ENCODE measurements at places on chromosomes 3 and 15.
A peak's percentile ranks its signal among the peaks of the same experiment; 100 is the strongest.

DNA sequence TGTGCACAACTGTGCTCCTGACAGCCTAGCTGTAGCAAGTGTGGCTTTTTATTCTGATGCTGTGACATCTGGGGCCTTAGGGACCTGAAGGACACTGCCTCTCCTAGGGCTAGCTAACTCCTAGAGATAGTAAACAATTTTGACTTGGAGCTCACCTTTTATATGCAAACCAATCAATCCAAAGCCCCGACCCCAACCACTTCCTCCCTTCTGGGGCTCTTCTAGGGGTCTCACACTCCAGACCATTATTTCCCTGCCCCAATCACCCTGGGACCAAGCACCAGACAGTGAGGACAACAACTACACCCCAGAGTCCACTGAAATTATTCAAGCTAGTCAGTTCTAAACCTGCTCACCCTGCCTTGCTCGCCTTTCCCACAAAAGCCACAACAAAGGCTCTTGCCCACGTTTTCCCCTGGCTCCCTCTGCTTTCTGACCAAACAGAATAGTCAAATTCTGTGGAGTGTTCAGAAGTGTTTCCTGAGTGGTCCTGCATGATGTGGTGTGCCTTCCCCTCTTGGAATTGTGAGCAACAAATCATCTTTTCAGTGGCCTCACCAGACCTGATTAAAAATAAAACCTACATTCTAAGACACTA lies 84.2 kb upstream of the WNT5A start:
- no peak for DNase-seq

- DNase-seq = peak; percentile 21
Measured at GRCh38 chr15:99438691-99439523, 126.9 kb upstream of the MEF2A start.

DNA sequence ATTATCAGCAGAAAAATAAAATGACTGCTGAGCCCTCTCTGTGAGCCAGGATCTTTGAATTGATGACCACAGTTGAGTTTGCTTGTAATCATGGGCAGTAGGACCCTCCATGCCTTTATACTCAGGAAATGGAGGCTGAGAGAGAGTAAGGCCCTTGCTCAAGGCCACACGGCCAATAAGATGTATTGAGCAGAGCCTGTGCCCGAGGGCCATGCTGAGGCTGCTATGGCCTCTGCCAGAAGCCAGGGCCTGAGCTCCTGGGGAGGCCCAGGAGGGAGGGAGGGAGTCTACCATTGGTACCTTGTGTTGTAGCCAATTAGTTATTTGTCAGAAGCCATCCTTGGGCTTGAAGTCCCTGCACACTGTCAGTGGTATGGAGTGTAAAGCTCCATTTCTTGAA lies 151.4 kb downstream of the DNAJB8 start:
- DNase-seq = no peak

- no peak for DNase-seq
Measured at GRCh38 chr3:158085358-158085757, 20.9 kb downstream of the SHOX2 start.

GRCh38 chr15:87704276-87704675 lies 552.3 kb downstream of the NTRK3 start:
- no peak for DNase-seq

DNA sequence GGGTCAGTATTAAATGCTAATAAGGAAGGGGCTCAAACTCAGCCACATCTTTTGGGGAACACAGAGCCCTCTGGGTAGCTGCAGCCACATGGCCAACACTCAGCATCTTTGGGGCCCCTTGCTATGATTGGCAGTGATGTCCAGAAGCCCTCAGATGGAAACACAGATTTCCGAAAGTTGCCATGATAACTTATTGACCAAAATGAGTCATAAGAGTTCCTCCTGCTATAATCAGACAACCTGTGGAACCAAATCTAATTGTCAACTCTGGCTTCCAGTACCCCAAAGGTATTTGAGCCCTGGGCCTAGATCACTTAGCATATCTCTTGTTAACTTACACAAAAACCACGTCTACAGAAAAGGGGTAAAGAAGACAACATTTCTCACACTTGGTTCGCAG lies 392.2 kb downstream of the KCNH8 start:
- DNase-seq = no peak

- no peak for DNase-seq
Measured at GRCh38 chr3:142270407-142270806, 45.0 kb upstream of the GK5 start.

- DNase-seq = no peak
Measured at GRCh38 chr3:100005665-100006393, 108.5 kb downstream of the FILIP1L start.

GRCh38 chr3:6608843-6609242 lies 252.1 kb upstream of the GRM7 start:
- DNase-seq = no peak

GRCh38 chr15:60853109-60853508 lies 374.2 kb upstream of the ICE2 start:
- DNase-seq = no peak

GRCh38 chr3:189282741-189283140 lies 111.0 kb downstream of the TPRG1 start:
- no peak for DNase-seq

- DNase-seq = no peak
Measured at GRCh38 chr15:96947296-96948229, 617.1 kb downstream of the NR2F2 start.

GRCh38 chr3:141625506-141625905 lies 112.6 kb upstream of the RNF7 start:
- no peak for DNase-seq

GRCh38 chr3:40096661-40097111 lies 212.8 kb upstream of the EIF1B start:
- DNase-seq = no peak

- DNase-seq = no peak
Measured at GRCh38 chr3:179081885-179082284, 10.3 kb upstream of the ZMAT3 start.

DNA sequence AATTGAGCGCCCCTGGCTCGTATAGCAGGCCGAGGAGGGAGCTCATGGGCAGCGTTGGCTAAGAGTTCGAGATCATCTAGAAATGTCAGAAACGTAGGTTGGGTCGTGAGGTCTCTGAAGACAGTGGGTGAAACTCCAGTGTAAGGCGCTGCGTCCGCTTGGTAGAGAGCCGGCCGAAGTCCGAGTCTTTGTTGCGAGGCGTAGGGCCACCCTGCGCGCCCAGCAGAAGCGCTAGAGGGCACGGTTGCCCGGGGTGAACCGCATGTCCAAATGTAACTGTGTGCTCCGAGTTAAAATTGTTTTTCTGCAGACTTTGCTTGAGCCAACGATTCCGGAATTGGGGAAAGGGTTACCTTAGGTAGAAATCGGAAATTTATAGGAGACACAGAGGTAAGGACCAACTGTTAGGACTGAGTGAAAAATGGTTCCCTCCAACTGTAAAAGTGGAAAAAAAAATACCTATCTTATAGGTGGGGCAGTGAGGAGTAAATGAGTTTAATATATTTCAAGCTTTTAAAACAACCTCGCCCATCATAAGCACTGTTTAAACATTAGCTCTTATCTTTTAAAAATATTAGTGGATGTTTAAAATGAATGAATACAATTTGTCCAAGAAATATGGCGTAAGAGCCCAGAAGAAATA lies 993 bp upstream of the SIAH2 start:
- no peak for DNase-seq

DNA sequence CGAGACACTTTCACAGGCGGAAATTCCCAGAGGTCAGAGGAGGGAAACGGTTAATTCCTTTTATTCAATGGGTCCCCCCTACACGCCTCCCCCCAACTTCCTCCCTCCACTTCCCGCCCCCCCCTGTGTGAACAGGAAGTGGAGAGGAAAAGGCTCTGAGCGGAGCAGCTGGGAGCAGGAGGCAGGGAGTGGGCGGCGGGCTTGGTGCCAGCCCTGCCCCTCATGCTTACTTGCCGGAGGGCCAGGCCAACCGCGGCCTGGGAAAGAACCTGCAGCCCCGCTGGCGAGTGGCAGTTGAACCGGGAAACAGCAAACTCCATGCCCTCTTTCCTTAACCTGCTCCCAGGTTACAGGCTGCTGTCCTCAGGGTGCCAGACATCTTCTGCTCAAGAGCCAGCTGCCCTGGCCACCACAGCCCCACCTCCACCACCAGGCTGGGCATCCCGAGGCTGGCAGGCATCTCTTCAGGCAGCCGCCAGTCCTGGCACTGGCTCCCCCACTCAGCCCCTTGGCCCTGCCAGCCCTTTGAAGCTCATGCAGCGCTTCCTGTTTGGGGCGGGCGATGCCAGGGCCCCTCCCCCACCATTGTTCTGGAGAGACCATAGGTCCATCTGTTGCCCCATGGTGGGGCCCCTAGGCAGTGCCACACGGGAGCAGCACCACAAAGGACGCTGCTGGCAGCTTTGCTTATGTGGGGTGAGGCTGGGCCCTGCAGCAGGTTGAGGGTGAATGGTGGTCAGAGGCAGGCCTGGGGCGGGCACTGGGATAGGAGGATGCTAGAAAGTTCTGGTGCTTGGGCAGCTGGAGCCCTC lies 12.9 kb downstream of the VPS18 start:
- DNase-seq = peak; percentile 76

- no peak for DNase-seq
Measured at GRCh38 chr3:107413264-107413663, 36.0 kb downstream of the CCDC54 start.

- no peak for DNase-seq
Measured at GRCh38 chr3:8864402-8865350, 95.3 kb upstream of the OXTR start.

DNA sequence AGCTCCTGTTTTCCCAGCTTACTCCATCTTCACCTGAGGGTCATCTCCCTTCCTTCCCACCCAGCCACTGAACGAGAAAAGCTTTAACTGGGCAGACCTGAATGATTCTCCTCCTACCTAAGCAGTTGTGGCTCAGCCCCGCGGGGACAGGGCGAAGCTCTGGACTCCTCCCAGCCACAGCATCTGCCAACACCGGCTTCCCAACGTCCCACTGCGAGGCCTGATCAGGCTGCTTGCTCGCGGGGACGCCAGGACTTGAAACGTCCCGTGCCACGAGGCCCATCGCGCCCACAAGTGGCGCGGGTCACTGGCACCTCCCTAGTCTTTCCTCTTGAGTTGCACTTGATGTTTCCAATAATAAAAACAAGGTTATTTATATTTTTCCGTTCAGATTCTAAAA lies at the start of gene SPATA16:
TSS of gene SPATA16 (minus strand) at position 250 of the 400 bp plus-strand sequence. CDS start 23,504 bp downstream, outside the sequence.
- no peak for DNase-seq

- no peak for DNase-seq
Measured at GRCh38 chr3:187804120-187804744, 59.0 kb upstream of the BCL6 start.

GRCh38 chr15:93553167-93553935 lies 464.3 kb upstream of the RGMA start:
- no peak for DNase-seq

DNA sequence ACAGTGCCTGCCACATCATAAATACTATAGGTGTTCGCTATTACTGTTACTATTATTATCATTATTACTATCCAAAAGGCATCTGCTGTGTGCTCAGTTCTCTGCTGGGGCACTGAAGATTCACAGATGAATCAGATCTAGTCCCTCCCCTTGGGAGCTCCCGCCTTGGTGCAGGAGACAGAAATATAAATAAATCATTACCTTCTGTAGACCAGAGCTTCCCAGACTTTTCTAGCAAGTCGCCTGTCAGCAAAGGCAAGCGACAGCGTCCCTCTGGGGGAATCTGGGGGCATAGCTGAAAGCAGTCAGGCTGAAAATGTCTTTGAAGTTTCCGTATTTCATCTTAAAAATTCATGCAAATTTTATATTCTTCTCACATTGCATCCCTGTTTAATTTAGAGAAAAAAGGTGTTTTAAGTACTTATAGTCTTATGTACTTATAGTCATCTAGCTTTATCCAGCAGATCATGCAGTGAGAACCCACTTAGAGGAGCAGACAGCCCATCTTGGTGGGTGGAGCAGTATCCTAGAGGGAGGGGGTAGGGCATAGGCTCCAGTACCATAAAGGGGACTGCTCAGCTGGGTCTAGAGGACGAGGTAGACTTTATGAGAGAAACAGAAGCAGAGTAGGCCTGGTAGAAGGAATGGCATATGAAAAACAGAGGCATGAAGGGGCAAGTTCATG lies 10.4 kb upstream of the BRPF1 start:
- no peak for DNase-seq

DNA sequence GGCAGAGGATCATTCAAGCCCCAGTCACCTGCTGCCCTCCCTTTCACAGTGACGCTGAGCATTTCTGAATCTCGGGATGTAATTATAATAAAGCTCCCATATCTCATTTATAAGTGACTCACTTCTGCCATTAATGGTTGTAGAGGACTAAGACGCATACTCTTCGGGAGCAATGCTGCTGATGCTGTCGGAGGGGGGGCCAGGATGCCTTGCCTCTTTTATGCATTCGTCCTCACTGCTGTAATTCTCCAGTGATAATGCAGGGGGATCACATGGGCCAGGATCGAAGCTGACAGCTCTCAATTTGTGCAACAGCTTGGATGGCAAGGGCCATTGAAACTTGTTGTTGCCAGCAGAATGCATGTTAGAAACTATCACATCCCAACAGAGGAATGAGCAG lies 3.1 kb downstream of the HRH1 start:
- DNase-seq = no peak

DNA sequence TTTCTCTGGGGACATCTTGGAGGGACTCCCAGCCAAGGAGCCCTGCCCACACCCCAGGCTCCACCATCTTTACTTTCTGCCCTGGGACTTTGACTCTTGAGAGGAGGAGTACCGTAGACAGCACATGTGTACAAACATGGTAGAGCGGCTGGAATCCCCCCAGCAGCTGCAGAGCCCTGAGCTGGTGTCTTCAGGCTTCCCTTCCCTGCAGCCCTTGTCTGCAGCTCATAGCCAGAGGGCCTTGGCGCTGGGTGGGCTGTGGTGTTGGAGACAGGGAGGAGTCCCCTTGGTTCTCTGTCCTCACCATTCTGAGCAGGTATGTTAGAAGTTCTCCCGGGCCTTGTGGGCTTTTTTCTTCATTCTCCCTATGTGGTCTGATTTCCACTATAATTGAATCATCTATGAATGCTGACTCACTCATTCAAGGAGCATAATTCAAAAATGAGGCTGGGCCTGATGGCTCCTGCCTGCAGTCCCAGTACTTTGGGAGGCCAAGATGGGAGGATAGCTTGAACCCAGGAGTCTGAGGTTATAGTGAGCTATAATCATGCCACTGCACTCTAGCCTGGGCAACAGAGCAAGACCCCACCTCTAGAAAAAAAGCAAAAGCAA lies 97.8 kb upstream of the MEF2A start:
- no peak for DNase-seq

GRCh38 chr3:88219138-88219792 lies 69.5 kb downstream of the C3orf38 start:
- DNase-seq = no peak

DNA sequence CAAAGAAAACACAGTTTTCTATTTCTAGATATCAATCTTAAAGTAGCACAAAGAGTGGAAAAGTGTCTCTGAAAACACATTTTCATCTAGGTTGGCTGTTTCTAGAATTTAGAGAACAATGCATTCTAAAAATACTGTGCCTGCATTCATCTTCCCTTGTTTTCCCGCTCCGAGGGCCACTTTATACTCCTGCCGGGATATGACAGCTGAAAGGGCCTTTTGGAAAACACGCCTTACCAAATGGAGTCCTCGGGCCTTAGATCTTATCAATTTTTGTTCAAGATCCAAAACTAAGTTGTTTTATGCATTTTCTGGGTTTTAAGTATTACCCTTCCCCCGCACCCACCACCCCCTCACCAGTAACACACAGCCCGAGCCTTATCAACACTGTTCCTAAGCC lies 47.9 kb upstream of the ARHGEF3 start:
- no peak for DNase-seq

GRCh38 chr15:57213862-57214261 lies 162.4 kb upstream of the CGNL1 start:
- DNase-seq = no peak
